ENCODE measurements at places on chromosomes 4 and X. TPM values are rescaled to one million over a fixed set of nuclear protein-coding genes. Genes with fewer than 3 reads are reported as not detected.

ARSD gene
- 10.7 TPM for polyA plus RNA-seq

MAGEB10 gene
- not detected for polyA plus RNA-seq

DUSP21 gene
- polyA plus RNA-seq, result not detected

APELA gene
- not detected for polyA plus RNA-seq

GPR173 gene
- not detected for polyA plus RNA-seq

SH3BP2 gene
- 71.0 TPM for polyA plus RNA-seq

F8A2 gene
- polyA plus RNA-seq, result not detected

DSPP gene
- polyA plus RNA-seq, result not detected
